ENCODE measurements at places on chromosomes 4 and X.

DNA sequence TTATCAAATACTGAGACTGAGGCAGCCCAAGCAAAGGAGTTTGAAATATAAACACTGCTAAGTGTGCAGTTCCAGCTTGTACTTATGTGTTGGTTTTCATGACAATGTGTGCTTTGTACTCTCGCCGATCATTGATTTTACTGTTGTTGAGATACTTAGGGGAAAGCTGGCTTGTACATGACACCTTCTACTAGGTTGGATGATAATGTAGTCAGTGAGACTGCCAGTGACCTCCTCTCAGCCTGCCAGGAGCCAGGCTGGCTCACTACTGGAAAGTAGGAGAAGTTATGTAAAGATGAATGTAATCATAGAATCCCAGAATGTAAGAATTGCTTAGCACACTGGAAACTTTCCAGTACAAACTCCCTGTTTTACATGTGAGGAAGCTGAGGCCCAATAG, 132.0 kb downstream of the AFF2 start:
- DNase-seq, result no peak

DNA sequence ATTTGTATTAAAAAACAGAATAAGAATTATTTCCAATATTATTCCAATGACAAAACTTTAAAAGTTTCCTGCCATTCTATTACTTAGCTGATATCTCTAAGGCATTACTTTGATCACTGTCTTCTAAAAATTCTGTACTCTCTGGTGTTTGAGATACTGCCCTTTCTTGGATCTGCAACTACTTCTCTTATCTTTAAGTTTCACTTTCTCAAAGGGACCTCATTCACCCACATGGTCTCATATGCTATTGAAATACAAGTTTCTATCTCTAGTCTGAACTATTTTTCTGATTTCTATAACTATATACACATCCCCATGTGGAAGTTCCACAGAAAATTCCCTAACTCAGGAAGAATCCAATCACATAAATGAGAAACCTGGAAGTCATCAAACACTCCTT, 22.2 kb downstream of the TMPRSS11E start:
- DNase-seq, result no peak

GRCh38 chr4:71167083-71167482, 171.7 kb upstream of the SLC4A4 start:
- DNase-seq, result no peak

DNA sequence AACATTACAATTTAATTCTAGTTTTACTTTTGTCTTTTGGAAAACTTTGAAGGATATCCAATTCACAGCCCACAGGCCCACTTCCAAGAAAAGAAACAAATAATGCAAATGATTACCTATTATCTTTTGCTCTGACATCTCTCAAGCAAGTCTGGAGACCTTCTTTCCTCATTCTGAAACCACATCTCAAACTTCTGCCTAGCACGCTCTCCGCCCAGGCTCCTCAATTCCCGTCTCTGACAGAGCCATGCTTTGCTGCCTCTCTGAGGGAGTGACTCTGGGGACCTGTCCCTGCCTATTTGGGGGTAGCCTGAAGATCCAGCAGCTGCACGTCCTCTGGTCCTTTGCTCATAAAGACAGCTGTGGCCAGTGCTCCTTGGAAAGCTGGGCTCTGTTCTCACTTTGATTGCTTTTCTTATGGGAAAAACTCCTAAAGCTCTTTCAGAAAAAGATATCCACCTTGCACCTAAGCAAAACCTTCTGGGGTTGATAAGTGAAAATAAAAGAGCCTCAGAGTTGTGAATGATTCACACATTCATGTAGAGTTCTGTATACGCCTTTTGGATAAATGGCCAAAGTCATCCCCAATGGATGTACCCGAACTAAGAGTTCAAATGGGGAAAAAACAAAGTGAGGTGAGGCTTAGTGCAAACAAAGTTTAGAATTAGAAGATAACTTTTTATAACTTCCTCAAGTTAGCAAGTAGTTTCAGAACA, 72.4 kb upstream of the TNIP3 start:
- no peak for DNase-seq

DNA sequence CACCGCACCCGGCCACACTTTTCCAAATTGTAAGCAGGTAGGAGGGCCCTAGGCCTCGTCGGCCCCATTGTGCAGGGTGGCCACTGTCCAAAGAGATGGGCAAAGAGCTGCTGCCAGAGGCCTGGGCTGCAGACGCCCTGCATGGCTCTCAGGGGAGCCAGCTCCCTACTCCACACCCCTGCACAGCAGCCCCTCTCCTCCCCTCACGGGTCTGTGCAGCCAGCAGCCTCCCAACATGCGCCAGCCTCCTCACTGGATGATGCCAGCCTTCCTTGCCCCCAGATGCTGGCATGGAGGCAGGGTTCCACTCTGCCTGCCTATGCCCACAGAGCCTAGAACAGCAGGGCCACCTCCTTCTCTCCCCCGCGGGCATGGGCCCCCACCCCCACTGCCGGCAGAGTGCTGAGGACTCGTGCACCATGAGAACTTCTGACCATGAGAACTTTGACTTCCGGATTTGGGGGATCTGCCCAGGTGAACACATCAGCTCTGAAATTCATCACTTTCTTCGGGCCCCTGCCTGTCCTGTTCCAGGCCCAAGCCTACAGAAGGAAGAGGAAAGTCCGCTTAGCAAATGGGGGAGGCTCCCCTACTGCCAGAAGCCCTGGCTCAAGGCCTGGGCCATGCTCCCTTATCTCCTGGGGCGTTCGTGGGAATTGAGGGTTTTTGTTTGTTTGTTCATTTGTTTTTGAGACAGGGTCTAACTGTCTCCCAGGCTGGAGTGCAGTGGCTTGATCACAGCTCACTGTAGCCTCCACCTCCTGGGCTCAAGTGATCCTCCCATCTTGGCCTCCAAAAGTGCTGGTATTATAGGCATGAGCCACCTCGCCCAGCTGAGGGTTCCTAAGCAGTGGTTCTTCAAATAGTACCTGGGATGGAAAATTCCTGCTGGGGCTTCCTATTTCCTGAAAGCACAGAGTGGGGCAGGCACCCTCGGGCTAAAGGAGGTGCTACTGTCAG, 8.0 kb downstream of the IRAK1 start:
- no peak for DNase-seq

DNA sequence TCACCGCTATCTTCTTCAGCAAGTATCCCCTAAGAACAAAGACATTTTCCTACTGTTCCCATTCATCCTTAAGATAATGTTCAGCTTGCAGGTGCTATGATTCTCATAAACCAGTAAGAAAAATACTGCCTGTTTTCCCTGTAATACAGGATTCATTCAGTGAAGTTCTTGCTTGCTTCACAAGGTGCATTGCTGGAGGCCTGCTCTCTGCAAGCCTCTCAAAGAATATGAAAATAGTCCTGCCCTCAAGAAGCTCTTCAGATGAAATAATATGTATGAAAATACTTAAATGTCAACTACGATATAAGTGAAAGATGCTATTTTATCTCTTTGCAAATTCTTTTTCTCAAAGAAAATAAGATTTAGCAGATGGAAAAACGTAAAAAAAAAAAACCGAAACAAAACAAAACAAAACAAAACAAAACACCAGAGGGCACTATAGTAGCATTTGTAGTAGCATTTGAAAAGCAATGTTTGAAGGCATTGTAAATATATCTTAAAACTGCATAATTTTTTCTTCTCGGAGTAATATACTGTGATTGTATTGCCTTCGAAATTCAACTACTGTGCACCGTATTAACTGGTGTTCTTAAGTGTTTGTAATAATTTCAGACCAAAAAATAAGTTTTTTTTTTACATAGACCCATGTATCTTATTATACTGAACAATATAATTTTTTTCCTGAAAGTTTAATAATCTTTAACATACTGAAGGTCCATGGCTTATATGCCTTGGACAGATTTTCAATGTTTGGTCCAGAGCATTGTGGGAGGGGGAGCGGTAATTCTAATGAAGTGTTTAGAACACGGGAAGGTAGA, 26.0 kb downstream of the ADH4 start:
- no peak for DNase-seq

- no peak for DNase-seq
Observed at GRCh38 chr4:185128272-185129119, 14.6 kb upstream of the SLC25A4 start.

DNA sequence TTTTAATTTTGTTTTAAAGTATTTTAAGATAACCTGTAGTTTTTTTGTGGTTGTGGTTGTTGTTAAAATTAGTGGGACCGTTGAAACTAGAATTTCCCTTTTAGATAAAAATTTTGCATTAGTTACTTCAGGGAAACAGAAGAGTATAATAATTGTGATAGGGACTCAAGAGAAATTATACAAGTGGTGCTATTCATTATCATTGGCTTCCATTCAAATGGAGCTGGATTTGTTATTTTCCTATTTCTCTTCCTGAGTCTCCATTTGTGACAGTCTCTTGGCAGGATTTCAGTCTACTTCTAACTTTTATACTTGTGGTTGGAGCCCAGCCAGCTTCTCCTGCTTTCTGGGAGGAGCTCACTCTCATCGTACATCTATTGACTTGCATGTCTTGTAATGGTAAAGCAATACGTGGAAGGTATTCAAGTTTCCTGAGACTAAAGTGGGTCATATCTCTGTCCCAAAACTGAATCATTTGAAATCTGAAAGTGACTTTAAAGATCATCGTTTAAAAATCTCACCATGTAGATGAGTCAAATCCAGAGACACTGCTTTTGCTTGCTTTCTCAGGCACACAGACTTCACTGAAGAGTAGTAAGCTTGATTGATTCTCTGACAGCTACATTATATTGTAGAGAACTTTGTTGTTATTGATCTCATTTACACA, 155.8 kb downstream of the RPA4 start:
- no peak for DNase-seq

GRCh38 chr4:140556372-140557085, 12.2 kb downstream of the UCP1 start:
- no peak for DNase-seq

- DNase-seq, result no peak
Observed at GRCh38 chrX:46268412-46268811, 276.8 kb downstream of the ZNF674 start.

DNA sequence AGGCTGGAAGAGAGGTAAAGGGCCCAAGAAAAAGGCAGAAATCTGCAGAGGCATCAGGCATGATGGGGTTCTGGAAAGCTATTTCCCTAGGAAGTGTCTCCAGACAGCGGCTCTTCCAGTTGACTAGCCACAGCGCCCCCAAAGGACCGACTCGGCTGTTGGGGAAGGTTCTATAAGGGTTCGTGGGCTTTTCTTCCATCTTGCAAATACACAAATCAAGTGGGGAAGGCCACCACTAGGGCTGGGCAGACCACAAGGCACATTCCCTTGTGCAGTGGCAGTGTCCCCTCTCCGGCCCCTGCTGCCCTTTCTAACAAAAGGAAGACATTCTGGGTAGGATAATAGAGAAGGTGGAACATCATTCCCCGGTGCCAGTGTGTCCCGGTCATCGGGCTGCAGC, 18.2 kb downstream of the BCOR start:
- DNase-seq, result no peak

DNA sequence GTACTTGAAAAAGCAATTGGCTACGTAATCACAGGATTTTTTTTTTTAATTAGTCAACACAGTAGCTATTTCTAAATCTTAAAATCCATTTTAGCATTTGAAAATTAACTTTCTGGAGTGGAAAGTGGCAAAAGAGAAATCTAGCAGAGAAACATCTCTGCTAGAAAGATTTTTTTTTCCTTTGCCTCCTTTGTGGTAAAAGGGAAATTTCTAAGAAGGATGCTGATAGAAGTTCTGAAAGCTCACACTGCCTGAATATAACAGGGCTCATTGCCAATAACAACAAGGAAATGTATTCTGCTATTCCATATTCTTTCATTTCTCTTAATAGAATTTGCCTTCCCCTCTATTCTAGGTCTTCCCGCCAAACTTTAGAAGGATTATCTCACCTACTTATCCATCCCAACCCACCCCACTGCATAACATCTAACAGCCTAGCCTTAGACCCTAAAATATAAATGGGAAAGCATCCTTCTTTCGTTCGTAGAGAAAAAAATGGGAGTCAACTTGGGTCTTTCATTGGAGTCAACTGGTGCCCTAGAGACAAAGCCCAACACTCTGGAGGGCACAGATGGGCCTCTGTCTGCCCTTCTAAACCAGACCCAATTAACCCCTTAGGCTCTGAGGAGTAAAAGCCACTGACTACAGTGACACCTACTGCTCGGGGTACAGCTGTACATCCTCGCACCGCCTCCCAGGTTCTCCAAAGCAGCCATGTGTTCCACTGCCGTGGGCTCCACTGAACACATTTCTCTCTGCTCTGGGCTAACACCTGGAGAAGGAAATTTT, 103.9 kb downstream of the MAML3 start:
- DNase-seq, result no peak

- no peak for DNase-seq
Observed at GRCh38 chr4:164337219-164337944, 416.5 kb upstream of the SMIM31 start.

- no peak for DNase-seq
Observed at GRCh38 chr4:23068756-23069155, 376.0 kb downstream of the GBA3 start.

GRCh38 chr4:181662383-181662782, 580.8 kb upstream of the TENM3 start:
- no peak for DNase-seq

- DNase-seq, result no peak
Observed at GRCh38 chr4:24666316-24666715, 82.0 kb upstream of the DHX15 start.

DNA sequence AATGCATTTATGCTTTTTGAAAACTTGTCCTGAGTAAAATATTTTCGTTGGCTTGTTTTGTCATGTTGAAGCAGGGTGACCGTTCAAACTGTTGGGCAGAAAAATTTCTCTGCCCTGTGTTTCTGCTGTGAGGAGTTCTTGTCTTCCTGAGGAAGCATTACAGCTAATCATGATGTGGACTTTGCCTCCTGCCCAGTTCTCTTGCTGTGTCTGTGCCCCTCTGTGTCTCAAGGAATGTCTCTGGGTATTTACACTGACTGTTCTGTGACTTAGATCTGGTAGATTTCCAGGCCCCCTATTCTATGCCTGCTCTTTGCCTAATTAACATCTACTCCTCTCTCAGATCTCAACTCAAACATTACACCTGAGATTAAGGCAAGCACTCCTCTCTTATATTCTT, 30.4 kb upstream of the RPL34 start:
- DNase-seq, result no peak

DNA sequence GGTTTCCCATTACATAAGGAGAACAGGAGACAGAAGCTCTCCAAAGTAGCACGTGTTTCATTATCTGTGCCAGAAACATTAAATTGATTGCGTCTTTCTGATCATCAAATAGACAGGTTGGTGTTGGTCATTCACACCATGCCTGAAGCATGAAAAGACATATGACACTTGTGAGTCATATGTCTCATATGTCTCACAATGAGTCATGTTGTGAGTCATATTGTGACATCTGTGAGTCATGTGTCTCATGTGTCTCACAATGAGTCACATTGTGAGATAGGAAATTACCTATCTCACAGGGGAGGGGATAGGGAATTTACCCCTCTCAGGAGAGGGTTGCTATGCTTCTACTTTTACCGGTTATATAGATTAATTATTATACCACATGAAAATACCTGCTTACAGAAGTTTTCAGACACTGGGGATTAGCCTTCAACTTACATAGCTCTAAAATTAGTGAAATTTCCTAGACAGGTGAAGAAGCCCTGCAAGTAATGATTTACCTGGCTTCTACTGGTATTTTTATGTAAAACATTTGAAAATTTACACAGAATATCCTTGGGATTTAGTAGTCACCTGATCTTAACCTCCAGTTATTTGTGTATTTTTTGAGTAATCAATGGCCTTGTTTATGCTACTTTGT, 80.8 kb downstream of the NPFFR2 start:
- no peak for DNase-seq

GRCh38 chr4:113077575-113077974, 28.1 kb downstream of the ANK2 start:
- DNase-seq, result no peak
